ENCODE measurements at places on chromosomes 6 and 20.
A peak's percentile ranks its signal among the peaks of the same experiment; 100 is the strongest.

GRCh38 chr20:47704746-47705496, 80.4 kb downstream of the SULF2 start:
- no peak for DNase-seq

GRCh38 chr6:99530627-99531026, 15.4 kb upstream of the USP45 start:
- no peak for DNase-seq

GRCh38 chr6:115617031-115617430, 443.7 kb downstream of the FRK start:
- no peak for DNase-seq

DNA sequence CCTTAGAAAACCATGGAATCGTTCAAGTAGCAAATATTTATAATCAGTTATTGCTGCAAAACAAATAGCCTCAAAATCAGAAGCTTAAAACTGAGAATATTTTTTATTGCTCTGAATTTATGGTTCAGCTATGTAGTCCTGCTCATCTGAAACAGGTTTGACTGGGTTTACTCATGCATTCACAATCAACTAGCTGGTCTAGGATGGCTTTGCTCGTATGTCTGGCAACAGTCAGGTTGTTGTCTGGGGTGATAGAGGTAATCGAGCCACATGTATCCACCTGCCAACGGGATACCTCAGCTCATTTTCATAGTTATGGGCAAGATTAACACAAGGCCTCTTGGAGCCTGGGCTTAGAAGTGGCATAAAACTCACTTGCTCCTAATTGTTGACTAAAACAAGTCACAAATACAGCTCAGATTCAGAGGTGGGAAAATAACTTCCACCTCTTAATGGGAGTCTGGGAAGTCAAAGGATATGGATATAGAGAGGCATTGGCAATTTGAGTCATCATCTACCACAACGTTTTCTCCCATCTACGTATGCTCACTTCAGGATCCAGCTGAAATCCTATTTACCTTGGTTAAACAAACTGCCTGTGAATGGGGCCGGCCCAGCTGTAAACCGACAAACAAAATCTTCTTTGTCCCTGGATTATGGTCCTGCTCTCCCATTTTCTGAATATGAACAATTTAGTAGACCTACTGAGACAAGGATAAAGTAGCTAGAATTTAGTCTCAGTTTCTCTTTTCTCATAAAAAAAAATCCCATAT, 54.5 kb upstream of the TENT5A start:
- peak; percentile 38 for DNase-seq

GRCh38 chr6:136607932-136608772, 57.9 kb upstream of the MAP7 start:
- DNase-seq: peak; percentile 75

DNA sequence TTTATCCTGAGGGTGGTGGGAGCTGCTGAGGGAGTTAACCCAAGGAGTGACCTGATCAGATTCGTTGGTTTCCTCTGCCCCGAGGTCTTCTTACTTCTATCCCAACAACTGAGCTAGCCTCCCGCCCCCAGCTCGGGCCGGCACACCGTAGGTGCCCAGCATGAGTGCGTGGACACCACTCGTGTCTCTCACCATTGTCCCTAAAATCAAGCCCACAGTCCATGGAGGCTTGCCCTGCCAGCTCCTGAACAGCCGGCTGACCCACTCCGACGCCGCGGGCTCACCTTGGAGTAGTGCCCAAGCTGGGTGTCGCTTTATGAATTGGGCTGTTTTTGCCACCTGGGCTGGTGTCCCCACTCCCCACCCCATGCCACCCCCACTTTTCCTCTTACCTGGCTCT, 59.0 kb upstream of the CCDC167 start:
- no peak for DNase-seq

- no peak for DNase-seq
Measured at GRCh38 chr6:160005861-160006540, 37.1 kb downstream of the IGF2R start.

- no peak for DNase-seq
Measured at GRCh38 chr6:98929498-98930060, 18.2 kb downstream of the FBXL4 start.

DNA sequence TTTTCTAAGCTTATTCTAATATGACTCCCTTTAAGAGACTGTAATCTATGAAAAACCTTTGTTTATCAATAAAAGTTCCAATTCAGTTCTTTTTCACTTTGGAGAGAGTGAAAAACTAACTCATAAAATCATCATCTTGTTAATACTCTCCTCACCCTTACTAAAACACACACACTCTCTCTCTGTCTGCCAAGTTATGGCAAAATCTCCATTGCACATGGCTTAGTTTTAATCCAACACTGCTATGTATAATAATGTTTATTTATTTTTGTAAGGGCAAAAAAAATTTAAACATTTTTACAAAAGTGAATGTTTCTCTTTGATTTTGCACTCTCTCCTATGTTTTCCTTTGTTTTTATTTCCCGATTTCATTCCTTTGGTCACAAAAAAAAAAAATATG, 253.2 kb downstream of the BMP7 start:
- DNase-seq: no peak

- DNase-seq: no peak
Measured at GRCh38 chr6:64861039-64861651, 845.9 kb downstream of the EYS start.

DNA sequence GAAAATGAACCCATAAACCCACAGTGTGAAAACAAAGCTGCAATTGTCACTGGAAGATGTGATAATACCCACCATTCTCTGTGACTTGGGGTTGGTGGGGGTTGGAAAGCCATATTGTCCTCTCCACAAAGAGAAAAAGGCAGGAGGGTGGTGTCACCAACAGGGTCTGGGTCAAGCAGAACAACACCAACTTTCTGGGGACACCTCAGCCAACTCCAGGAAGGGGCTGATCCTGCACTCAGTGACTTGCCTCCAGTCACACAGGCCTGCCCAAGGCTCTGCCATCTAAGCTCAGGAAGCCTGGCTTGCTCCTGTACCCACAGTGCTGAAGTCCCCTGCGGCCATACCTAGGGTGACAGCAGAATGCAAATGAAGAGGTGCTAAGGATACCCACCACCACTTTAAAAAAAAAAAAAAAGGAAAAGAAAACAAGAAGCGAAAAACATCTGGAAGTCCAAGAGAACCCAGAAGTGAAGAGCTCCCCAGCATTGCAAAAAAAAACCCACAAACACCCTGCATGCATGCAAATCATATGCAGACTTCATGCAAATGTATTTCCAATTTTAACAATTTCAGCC, 110.6 kb downstream of the PREX1 start:
- no peak for DNase-seq

GRCh38 chr6:28947831-28948270, 24.1 kb upstream of the TRIM27 start:
- DNase-seq: no peak

GRCh38 chr6:1815827-1816452, 206.2 kb downstream of the FOXC1 start:
- peak; percentile 17 for DNase-seq

- DNase-seq: peak; percentile 60
Measured at GRCh38 chr6:53961679-53962370, 149.4 kb upstream of the MLIP start.

DNA sequence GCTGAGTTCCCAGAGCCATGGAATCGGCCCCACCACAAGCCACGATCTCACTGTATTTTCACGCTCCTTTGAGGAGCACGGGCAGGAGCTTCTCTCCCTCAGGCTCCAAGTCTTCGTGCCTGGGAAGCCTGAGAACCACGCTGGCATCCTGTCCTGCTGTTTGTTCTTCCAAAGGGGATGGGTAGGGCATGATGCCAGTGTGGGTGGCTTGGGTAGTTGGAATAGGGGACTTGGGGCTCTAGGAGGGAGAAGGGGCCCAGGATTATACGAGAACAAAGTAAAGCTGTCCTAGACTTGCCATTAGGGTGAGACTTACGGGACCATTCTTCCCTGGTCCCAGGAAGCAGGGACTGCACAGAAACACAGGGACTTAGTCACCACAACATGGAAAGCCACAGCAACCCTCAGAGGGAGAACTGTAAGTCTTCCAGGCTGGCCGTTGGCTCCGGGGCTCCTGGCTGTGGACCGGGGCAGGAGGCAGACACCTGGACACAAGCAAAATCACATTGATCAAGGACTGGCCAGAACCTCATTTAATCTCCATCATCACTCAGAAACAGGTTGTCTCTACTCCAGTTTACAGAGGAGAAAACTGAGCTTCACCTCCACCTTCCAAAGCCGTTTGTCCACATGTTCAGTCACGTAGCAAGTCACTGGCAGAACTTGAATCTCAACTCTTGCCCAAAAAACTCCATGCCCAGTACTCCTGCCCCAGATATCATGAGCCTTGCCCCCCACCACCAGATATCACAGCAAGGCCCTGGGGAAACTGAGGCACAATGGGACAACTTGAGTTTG, 1.3 kb downstream of the CCN5 start:
- no peak for DNase-seq

- DNase-seq: no peak
Measured at GRCh38 chr6:53825532-53826321, 30.9 kb downstream of the LRRC1 start.

DNA sequence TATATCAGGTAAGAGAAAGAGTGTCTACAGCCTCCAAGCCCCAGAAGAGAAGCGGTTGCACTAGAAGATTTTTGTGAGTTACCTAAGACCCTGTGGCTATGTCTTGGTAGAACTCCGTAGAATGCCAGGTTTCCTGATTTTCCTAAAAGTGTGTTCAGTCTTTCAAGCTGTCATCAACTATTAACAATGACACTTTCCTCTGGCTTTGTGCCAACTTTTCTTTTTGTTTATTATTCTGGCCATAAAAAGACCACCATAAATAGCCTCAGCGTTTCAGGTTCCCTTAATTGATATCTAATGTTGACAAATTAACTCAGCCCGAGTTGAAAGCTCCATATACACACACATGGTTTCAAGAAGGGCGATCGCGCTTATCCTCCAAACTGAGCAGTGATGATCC, 1.2 kb downstream of the PAK5 start:
- DNase-seq: peak; percentile 16

- DNase-seq: no peak
Measured at GRCh38 chr6:106977246-106977645, 2.7 kb upstream of the CD24 start.

GRCh38 chr6:107962723-107963122, 4.7 kb upstream of the SEC63 start:
- no peak for DNase-seq

DNA sequence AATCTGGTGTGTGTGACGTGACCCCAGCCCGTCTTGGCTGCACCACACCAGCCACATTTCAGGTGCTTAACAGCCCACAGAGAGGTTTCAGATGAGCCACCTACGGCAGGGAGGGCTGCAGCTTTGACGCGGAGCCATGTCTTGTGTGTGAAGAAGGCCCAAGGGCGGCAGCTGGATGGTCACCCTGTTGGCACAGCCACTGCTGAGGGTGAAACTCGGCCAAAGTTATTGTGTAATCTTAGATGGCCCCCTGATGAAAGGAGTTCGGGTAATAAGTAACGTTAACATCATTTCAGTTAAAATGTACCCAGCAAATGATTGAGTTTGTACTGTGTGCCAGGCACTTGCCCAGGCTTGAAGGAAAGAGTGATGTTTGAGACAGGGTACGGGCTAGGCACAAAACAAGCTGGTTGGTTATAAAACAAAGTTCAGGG, 97.2 kb downstream of the SSR1 start:
- no peak for DNase-seq

- DNase-seq: no peak
Measured at GRCh38 chr6:79666634-79667033, 35.5 kb downstream of the SH3BGRL2 start.

GRCh38 chr6:65700561-65700960, 6.5 kb downstream of the EYS start:
- peak; percentile 81 for DNase-seq

DNA sequence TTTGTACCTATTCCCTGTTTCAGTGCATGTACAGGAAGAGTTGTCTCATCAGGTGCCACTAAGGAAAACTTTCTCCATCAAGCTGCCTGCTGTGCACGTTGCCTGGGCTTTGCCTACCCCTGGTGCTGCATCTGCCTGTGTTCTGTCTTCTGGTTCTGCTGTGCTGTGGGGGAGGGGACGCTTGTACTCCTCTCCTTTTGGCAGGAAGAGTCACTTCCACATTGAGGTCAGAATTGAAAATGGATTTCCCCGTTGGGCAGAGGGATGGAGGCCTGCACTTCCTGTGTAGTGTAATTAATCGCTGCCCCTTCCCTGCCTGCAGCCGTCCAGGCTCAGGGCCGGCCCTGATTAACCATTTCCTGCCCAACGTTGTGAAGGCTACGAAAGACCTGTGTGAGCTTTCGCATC, 153.3 kb downstream of the SCML4 start:
- DNase-seq: peak; percentile 28

DNA sequence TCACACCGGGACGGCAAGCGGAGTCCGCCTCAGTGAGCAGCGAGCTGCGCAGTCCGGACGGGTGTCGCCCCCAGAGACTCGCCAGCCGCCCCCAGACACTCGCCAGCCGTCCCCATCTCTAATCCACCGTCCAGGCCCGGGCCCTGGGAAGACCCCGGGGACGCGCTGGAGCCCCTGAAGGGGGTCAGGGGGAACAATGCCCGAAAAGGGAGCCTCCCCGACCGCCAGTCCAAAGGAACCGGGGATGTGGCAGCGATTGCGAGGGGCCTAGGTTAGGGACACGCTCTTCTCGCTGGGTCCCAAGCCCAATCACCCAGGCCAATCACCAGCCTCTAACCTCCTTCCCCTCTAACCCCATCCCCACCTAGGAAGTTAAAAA, 33.1 kb downstream of the TFAP2A start:
- DNase-seq: no peak

GRCh38 chr20:39289316-39289715, 327.2 kb downstream of the DHX35 start:
- peak; percentile 50 for DNase-seq

DNA sequence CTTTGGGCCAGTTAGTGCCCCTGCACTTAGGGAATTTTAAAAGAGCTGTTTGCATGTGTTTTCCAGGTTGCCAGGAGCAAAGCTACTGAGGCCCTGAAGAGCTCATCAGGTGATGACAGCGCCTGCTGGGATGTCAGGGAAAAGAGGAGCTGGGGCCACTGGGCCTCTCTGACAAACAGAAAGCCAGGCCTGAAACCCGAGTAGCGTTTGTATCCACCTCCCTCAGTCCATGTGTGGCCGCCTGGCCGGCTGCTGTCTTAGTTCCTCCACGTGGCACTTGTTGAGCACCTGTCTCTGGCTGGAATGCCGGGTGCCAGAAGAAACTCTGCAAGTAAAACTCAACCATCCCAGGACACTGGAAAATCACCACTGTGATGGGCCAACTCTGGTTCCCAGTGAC, 601.2 kb downstream of the CDH26 start:
- DNase-seq: no peak

- no peak for DNase-seq
Measured at GRCh38 chr6:81758221-81758620, 5.7 kb upstream of the TENT5A start.

DNA sequence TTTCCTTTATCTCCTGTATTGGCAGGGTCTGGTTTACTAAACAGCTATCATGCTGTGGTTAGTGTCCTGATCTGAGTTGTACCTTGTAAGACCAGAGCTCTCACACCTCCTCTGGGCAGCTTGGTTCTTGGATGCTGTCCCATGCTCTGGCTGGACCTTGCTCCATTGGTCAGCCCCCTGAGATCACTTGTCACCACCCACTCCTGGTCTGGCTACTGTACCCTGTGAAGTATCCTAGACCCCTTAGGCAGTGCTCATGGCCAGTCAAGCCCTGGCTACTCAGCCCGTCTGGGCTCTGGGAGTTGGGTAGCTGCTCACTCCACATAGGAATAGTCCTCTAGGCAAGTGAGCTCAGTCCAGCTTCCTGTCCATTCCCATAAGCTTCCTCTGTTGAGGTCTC, 31.1 kb downstream of the ADGRF4 start:
- DNase-seq: no peak
